ENCODE measurements at places on chromosomes 1 and 21.
A peak's percentile ranks its signal among the peaks of the same experiment; 100 is the strongest.

DNA sequence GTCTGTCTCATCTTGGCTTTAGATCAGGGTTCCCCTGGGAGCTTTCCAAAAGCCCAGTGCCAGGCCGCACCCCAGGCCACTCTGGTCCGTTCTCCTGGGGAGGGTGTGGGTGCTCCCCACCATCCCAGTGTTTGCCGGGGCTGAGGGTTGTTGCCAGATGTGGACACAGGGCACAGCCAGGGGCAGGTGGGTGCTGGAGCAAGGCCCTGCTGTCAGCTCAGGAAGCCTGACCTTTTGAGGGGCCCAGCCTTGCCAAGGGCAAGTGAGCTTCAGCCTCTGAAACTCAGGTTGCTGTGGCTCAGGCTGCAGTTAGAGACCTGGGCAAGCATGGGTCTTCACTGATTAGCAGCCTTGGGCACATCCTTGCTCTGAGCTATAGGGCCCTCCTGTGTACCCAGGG, 22.8 kb upstream of the ZBTB21 start:
- no peak for DNase-seq

GRCh38 chr1:100430325-100430756, 78.0 kb downstream of the CDC14A start:
- no peak for DNase-seq

GRCh38 chr1:50976890-50977574, 7.0 kb downstream of the CDKN2C start:
- peak; percentile 51 for DNase-seq

DNA sequence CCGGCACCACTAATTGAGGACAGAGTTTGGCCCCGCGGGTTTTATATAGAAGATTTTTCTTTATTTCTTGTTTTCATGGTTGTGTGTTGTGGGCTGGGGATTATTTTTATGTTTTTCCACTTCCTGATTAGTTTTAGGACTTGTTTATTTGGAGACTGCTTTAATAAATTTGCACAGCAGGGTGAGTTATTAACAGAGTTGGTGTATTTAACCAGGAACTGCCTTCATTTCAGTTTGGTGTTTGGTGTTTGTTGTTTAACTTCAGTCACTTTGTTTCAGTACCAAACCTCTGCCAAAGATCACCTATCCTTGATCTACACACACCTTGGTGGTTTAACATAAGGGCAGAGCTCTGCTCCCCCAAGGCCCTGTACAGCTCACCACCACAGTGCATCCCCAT, 103.5 kb upstream of the LMO4 start:
- no peak for DNase-seq

DNA sequence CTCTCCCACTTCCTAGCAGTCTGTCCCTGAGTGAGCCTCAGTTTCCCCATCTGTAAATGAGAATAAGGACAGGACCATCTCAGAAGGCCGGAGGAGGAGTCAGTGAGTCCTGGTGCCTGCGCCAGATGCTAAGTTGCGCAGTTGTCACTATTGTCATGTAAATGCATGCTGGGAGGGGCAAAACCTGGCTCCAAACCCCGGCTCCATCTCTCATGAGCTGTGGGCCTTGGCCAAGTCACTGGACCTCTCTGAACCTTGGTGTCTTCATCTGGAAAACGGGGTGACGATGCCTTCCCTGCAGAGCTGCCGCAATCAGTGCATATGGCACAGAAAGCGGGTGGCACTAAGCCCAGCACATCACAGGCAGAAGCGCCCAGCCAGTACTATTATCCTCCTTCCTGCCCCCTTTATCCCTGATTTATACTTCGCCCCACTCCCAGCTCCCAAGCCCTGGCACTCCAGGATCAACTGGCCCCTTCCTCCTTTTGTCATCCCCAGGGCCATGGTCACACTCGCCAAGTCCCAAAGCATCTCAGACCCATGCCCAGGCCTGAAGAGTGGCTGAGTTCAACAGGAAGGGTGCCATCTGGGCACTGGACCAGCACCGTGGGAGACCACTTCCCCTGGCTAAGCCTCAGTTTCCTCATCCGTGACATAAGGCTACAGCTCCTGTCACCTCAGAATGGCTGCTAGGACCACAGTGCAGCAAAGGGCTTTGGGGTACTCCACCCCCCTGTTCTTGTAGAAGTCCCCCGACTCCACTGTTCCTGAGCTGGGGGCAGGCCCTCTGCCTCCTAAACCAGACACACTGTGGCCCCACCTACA, 4.3 kb upstream of the PLEKHG5 start:
- DNase-seq = no peak
